Thoracic aorta endothelial cell (primary cell): ENCODE measurements at places on chromosomes 5 and 9. TPM values are rescaled to one million over a fixed set of nuclear protein-coding genes. Genes with fewer than 3 reads are reported as not detected.

Gene ENHO
- 0.22 TPM in 1 of 2 replicates, not detected in the other for total RNA-seq

Gene C9orf43
- total RNA-seq: 0.66 and 1.0 TPM in 2 replicates

Gene NMUR2
- total RNA-seq: not detected in 2 replicates

Gene CYSRT1
- 0.27 and 0.29 TPM in 2 replicates for total RNA-seq

Gene ANKRD34B
- not detected in 2 replicates for total RNA-seq

Gene ZNF189
- 24.2 and 26.0 TPM in 2 replicates for total RNA-seq

Gene BTNL8
- total RNA-seq: not detected in 2 replicates

Gene IFNA13
- not detected in 2 replicates for total RNA-seq

Gene PCDHGA8
- total RNA-seq: 0.72 and 1.6 TPM in 2 replicates

Gene SNCAIP
- total RNA-seq: 23.0 and 23.1 TPM in 2 replicates

Gene GABRA6
- 0.66 and 1.1 TPM in 2 replicates for total RNA-seq

Gene SPTLC1
- total RNA-seq: 132 and 133 TPM in 2 replicates

Gene IFNB1
- total RNA-seq: not detected in 2 replicates

Gene CMYA5
- total RNA-seq: 0.13 and 0.14 TPM in 2 replicates

Gene ANKRD20A1
- total RNA-seq: 6.6 and 8.1 TPM in 2 replicates

Gene MAML1
- total RNA-seq: 13.2 and 18.0 TPM in 2 replicates

Gene ROR2
- not detected in 2 replicates for total RNA-seq

Gene CCL28
- 1.5 and 2.4 TPM in 2 replicates for total RNA-seq

Gene SLC1A3
- total RNA-seq: 1.1 TPM in 1 of 2 replicates, not detected in the other

Gene THBS4
- not detected in 2 replicates for total RNA-seq

Gene AKNA
- 10.1 and 15.1 TPM in 2 replicates for total RNA-seq

Gene ARID3C
- 0.07 TPM in 1 of 2 replicates, not detected in the other for total RNA-seq

Gene POU4F3
- total RNA-seq: 0.07 TPM in 1 of 2 replicates, not detected in the other

Gene TXN
- total RNA-seq: 359 and 394 TPM in 2 replicates

Gene IL7R
- 2.1 and 3.7 TPM in 2 replicates for total RNA-seq

Gene HCN1
- not detected in 2 replicates for total RNA-seq

Gene IFNA2
- not detected in 2 replicates for total RNA-seq

Gene SLC6A18
- total RNA-seq: not detected in 2 replicates

Gene IQGAP2
- total RNA-seq: 3.5 and 5.5 TPM in 2 replicates

Gene MYOT
- total RNA-seq: not detected in 2 replicates

Gene SH2D3C
- total RNA-seq: 39.9 and 61.7 TPM in 2 replicates

Gene PTGES
- not detected in 2 replicates for total RNA-seq

Gene NR2F1-AS1
- 19.1 and 21.5 TPM in 2 replicates for total RNA-seq

Gene GFPT2
- total RNA-seq: 0.43 and 2.4 TPM in 2 replicates

Gene TAF11L2
- not detected in 2 replicates for total RNA-seq

Gene TAF11L10
- total RNA-seq: not detected in 2 replicates

Gene C9orf153
- total RNA-seq: 0.22 and 0.27 TPM in 2 replicates

Gene MAMDC4
- 1.9 and 2.0 TPM in 2 replicates for total RNA-seq

Gene GFI1B
- not detected in 2 replicates for total RNA-seq

Gene KIF20A
- 63.7 and 116 TPM in 2 replicates for total RNA-seq

Gene OLFML2A
- total RNA-seq: 0.07 TPM in 1 of 2 replicates, not detected in the other

Gene ORM2
- total RNA-seq: not detected in 2 replicates

Gene ATOSB
- 29.8 and 33.2 TPM in 2 replicates for total RNA-seq

Gene POLR3G
- 29.0 and 41.1 TPM in 2 replicates for total RNA-seq

Gene STPG3
- total RNA-seq: not detected in 2 replicates

Gene FASTKD3
- 18.9 and 22.7 TPM in 2 replicates for total RNA-seq

Gene DRD1
- not detected in 2 replicates for total RNA-seq

Gene RANBP17
- 8.0 and 25.0 TPM in 2 replicates for total RNA-seq

Gene CARD6
- total RNA-seq: 44.7 and 45.9 TPM in 2 replicates

Gene C5orf58
- not detected in 2 replicates for total RNA-seq

Gene CD274
- 27.0 and 39.5 TPM in 2 replicates for total RNA-seq

Gene ARHGEF37
- total RNA-seq: 8.0 TPM in 2 replicates

Gene LCN1
- not detected in 2 replicates for total RNA-seq

Gene SLC4A9
- total RNA-seq: not detected in 2 replicates

Gene ENTPD2
- total RNA-seq: not detected in 2 replicates

Gene PNPLA7
- total RNA-seq: 0.22 and 0.66 TPM in 2 replicates

Gene LVRN
- total RNA-seq: 0.07 and 0.13 TPM in 2 replicates

Gene GMCL2
- total RNA-seq: not detected in 2 replicates
